Large intestine (tissue), 12 donors: ENCODE measurements at places on chromosomes 6 and 20.
A peak's percentile ranks its signal among the peaks of the same experiment; 100 is the strongest.

DNA sequence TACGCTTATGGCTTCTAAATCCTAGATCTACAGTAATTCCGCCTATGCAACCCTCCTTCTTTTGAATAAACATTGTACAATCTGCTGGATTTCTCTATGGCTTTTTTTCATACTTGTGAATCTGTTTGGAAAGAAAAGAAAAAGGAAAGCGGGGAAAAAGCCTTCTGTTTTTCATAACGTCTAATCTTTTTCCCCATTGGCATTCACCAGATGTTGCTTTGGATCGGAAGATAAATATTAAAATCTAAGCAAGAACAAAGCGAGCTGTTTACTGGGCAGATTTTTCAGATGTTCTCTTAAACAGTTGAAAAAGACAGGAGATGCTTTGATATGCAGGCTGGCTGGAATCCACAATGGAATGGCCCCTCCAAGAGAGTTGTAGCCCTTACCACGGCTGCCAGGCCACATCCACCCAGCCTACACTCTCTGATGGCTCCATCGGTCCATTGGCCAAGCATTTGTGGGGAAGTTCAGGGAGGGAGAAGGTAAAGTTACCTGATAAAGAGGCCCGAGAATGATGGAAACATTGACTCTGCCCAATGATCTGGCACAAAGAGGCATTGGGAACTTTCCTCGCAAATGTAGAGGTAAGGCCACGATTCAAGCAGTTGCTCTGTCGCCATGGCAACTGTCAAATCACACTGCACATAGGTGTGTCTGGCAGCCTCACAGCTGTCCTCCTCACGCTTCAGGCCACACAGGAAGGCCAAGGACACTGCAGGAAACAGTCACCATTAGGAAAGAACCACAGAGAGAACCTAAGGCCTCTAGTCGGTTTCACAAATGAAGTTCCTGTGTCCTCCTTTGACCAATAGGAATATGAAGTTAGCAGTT is 70.3 kb downstream of the PKHD1 start:
- DNase-seq: peak; percentile 32

DNA sequence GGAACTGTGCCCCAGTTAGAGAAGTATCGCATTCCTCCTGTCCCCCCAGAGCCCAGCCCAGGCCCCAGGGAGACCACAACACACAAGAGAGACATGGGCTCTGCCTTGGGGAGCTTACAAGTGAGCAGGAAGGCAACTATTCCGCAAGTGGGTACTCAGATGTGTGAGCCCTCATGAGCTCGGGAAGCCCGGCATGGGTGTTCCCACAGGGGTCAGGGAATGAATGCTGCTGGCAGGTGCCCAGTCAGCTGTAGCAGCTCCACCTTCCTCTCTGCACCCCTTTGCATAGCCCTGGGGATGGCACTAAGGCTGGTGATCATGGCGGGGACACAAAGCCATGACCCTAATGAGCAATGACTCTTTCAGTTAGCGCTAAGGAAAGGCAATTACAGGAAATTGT is 194.1 kb downstream of the SYNDIG1 start:
- no peak for DNase-seq

DNA sequence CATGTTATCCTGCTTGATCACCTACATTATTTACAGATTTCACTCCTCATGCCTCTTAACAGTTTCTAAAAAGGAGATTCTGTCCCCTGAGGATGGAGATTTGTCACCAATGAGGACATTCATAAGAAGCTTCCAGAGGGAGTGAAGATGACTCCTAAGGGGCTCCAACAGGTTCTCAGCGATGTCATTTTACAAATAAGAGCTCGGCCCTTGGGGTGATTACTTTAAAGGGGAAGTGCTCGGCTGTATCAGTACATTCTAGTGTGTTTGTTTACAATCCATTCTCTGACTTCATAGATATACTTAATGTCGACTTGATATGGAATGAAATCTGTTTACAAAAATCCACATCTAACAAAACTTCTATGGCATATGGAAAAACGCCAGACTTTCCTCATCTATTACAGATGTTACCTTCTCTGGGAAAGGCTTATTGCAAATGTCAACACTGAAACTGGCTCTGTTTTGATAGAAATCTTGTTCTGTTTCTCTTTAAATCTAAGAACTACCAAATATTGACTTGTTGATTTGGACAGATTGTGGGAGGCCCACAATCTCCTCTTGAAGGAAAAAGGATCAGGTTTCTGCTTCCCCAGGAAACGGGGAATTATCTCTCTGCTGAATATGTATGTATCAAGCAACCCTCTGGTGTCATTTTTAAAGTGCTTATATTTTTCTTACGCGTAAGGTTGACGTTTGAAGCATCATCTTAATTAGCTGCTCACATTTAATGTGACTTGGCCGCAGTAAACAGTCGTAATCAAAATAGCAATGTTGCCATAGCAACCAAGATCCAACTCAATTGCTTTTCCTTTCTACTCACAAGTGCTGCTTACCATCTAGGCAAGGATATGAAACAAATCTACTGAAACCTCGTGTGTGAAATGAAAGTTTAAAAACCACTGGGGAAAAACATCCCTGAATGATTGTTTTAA is 95.7 kb downstream of the SHLD1 start:
- peak; percentile 45 for DNase-seq

DNA sequence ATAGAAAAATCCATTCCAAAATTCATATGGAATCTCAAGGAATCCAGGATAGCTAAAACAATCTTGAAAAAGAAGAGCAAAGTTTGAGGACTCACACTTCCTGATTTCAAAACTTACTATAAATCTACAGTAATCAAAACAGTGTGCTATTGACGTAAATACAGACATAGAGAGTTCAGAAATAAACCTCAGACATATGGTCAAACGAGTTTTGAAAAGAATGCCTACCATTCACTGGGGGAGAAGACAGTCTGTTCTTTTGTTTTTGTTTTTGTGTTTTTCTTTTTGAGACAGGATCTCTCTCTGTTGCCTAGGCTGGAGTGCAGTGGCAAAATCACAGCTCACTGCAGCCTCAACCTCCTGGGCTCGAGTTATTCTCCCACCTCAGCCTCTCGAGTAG is 25.3 kb upstream of the PROKR2 start:
- no peak for DNase-seq

DNA sequence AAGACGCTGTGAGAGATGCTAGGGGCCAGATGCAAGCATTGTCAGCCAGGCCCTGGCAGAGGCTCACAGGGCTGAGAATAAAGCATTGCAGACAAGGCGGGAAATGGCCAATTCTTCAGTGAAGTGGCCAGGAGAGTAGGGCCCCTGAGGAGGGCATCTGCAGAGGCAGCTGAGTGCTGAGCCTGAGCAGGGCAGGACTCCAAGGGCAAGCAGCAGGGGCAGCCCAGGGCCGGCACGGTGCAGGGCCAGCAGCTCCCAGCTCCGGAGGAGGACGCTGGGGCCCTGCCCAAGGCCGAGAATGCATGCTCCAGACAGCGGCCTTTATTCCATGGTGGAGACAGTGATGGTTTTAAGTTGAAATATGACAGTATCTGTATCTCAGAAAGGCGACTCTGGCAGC is 305.5 kb downstream of the FOXC1 start:
- no peak for DNase-seq

- DNase-seq: no peak
Measured at GRCh38 chr6:3813150-3813780, 35.9 kb upstream of the FAM50B start.

GRCh38 chr6:13445744-13446115 is 41.7 kb downstream of the GFOD1 start:
- DNase-seq: no peak

- DNase-seq: no peak
Measured at GRCh38 chr6:90078513-90079289, 184.4 kb downstream of the GJA10 start.

DNA sequence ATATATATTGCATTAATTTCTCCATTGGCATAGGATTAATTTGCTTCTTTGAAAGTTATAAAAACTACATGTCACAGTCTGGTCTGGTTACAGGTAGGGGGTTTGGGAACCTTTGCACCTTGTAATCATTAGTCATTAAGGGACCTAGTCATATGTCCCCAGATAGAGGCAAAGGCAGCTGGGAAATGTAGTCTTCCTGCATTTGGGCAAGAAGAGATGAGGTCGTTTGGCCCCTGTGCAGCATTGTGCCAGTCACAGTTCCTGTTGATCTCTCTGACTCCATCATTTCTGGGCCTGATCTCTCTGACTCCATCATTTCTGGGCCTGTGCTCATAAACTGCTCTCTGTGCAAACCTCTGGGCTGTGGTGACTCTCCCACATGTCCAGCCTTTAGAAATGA is 73.2 kb downstream of the BCKDHB start:
- peak; percentile 5 for DNase-seq

- no peak for DNase-seq
Measured at GRCh38 chr6:66291905-66292304, 584.9 kb upstream of the EYS start.

DNA sequence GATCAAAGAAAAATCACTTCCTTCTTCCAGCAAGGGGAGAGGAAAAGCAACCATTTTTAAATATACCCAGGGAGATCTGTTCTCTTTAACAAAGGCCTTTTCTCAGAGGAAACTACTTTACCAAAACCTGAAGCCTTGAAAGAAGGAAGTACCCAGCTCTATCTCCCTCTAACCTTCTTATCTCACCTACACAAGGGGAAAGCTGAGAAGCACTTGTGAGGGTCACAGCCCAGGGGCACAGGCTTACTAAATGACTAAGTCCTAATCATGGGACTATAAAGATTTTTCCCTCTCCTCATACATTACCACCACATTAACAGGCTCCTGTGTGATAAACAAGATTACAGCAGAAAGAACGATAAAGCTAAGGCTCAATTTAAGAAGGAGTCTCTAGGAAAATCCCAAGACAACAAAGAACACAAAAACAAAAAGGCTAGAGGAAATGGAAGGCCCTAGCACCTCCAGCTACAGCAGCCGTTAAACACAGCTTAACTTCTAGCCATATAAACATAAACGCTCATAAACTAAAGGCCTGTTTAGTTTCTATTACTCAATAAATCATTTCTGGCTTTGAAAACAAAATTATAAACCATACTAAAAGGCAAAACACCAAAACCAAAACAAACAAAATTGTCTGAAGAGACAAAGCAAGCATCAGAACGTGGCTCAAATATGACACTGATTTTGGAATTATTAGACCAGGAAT is 284.9 kb upstream of the ECI2 start:
- DNase-seq: no peak

DNA sequence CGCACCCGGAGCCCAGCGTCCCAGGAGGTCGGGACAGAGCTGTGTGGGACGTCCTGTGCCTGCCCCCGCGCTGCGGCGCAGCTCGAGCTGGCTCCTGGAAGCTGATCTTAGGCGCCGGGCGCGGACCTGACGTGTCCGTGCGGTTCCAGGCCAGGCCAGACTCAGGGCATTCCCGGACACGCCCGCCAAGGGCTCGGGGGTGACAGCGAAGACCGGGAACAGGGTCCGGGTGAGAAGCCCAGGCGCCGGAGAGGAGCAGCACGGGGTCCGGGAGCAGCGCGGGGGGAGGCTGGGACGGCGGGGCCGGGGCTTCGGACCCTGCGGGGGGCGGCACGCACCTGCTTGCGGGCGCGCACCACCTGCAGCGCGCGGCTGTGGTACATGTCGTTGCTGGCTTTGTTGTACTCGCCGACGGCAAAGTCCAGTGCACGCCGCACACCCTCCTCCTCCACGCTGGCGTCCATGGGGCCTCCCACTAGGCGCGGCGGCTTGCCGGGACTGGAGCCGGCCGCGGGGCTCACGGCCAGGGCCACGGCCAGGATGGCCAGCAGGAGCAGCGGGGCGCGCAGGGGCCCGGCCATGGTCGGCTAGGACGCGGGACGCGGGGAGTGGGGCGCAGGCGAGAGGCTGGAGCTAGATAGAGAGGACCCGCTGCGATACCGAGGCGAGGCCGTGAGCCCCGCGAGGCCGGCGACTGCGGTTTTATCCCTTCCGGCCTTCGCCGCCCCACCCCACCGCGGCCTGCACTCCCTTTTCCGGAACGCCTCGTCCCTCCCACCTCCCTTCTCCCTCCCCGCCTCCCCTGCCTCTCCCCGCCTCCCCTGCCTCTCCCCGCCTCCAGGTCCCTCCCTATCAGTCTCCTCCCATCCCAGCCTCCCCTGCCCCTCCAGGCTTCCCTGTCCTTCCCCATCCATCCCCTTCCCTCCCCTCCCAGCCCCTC is at the start of gene CST3:
Gene CST3, minus strand, starts transcription at position 674 of the 940 bp plus-strand sequence. Its CDS starts 93 bp downstream, at position 581.
- DNase-seq: peak; percentile 89

DNA sequence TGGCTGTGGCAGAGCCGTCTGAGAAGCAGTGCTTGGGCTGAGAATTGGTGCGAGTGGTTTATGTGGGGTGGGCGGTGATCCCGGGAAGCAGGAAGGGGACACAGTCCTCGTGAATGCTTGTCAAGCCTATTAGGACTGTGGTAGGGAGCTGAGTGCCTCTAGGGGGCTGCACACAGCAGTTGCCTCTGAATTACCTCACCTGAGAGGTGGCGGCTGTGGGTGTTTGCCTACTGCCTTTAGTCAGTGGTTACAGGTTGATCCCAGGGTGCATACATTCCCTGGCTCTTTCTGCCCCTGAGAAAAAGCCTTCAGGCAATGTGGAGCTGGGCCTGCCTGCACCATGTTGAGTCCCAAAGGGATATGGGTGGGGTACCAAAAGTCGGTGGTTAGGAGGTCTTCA is 5.2 kb downstream of the AP5S1 start:
- no peak for DNase-seq
